Stimulated activated CD8-positive, alpha-beta memory T cell treated with anti-CD3 and anti-CD28 coated beads, Interleukin-15, amount 100 ng/mL, for 48 hours (primary cell): ENCODE measurements at places on chromosomes 3 and 15.

- no peak for DNase-seq
These were observed 23.2 kb downstream of the GPR176 start for GRCh38 chr15:39896846-39897245.

- no peak for DNase-seq
These were observed 12.7 kb downstream of the SPSB4 start for GRCh38 chr3:141063831-141064230.

- no peak for DNase-seq
These were observed 52.2 kb downstream of the MOBP start for GRCh38 chr3:39519554-39520288.

- no peak for DNase-seq
These were observed 2.7 kb upstream of the LZTFL1 start for GRCh38 chr3:45844616-45845015.

- DNase-seq: peak; percentile 63
These were observed 11.9 kb downstream of the GRM2 start for GRCh38 chr3:51718547-51719409.

DNA sequence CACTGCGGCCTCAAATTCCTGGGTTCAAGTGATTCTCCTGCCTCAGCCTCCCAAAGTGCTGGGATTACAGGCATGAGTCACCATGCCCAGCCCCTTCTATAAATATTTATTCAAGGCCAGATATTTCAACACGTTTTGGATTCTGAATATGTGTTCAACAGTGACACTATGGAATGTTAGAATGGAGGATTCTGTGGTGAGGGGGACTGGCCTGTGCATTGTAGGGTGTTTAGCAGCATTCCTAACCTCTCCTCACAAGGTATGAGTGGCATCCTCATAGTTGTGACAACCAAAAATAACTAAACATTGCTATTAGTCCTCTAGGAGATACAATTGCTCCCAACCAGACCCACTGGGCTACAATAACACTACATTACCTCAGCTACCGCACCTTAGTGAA, 104.0 kb upstream of the ATP10A start:
- DNase-seq: no peak

DNA sequence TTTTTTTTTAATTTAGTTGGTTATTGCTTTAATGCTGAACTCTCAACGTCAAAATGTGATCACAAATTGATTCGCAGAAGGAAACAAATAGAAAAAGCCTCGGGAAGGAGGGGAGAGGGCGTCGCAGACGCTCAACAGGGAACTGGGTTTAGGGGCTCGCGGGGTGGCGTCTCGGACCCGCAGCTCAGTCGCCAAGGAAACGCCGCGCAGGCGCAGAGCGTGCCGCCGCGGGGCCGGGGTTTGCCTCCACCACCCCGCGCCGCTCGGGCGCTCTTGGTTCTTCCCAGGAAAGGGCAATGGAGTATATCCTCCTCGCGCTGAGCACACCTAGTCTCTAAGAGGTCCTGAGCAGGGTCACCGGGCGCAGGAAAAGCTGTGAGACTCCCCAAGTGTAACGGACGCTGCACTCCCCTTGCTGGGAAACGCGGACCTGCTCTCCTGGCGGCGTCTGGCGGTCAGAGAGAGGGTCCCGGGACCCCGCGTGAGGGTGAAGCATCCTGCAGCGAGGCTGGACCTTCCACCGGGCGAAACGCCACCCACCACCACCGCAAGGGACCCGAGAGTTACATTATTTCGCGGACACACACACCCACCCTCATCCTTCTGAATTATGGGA, 753 bp downstream of the PLCH1 start:
- DNase-seq: peak; percentile 20

DNA sequence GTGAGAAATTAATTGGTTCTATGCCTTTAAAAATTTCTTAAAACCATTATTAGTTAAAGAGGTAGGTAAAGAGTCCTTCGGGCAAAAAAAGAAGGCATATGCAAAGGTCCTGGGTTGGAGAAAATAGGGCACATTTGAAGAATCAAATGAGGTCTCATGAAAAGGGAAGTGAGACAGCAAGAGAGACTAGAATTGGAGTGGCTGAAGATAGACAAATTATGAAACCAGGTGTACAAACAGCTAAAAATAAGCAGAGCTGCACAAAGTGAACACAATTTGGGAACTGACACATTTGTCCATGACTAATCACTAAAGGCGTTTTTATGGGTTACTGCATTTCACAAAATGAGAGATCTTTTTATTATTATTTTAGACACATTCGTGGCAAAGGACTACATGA, 581.2 kb downstream of the PYDC2 start:
- DNase-seq: no peak

DNA sequence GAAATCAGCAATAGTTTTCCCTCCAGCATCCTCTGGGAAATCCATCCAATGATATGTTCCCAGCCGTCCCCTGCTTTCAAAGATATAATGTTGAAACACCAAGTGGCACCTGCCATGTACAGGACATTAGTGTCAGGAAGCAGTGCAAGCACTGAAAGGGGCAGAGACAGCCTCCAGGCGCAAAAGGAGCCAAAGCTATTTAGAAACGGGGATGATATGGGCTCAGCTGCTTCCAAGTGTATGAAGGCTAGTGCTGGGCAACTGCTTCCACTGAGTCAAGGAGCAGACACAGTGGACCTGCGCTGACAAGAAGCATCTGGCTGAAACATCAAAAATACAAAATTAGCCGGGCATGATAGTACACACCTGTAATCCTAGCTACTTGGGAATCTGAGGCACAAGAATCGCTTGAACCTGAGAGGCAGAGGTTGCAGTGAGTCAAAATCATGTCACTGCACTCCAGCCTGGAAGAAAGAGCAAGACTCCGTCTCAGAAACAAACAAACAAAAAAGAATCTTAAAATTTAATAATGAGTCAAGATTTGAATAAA, 119.7 kb downstream of the AQP9 start:
- no peak for DNase-seq

DNA sequence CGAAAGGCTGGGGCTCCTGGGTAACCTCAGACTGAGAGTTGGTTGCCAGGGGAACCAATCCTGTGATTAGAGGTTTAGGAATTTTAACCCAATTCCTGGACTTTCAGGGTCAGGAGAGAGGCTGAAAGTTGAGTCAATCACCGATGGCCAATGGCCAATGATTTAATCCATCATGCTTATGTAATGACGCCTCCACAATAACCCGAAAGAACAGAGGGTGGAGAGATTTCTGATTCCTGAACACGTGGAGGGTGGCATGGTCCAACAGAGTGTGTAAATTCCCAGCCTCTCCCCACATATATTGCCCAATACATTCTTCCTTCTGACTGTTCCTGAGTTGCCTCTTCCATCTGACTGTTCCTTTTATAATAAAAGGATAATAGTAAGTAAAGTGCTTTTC, 137.2 kb upstream of the CBLB start:
- no peak for DNase-seq
